ENCODE measurements at places on chromosomes 5 and 9.

- DNase-seq: no peak
Measured at GRCh38 chr5:9864791-9865190, 234.6 kb upstream of the TAS2R1 start.

DNA sequence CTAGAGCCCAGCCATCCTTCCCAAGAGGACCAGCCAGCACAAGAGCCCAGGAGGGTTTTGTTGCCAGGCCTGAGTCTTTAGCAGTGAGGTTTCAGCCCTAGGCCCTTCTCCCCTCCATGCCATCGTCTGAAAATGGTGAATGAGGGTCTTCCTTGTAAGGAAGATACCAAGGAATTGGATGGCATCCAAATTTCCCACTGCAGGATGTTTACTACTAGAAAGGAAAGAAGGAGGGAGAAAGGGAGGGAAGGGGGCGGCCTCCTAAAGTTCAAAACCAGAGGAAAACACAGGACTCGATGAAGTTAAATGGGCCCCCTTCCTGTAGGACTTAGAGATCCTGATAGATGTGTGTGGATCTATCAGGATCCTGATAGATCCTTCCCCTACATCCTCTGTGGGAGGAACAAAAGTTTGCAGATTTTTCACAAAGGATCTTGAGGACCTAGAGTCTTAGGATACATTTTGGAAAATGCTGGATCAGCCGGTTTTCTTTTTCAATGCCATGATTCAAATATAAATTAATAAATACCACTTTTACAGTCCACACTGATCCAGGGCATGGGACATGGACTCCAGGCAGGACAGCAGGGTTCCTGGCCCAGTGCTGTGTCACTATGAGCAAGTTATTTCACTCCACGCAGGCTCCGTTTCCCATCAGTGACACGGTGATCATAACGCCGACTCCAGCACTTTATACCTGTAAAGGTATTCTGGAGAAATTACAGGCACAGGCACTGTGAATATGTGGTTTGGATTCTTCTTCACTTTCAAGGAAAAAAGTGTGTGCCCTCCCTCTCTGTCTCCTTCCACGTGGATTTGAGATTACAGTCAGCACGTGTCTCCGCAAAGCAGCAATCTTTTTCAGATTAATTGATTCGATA is 40.9 kb downstream of the C5orf15 start:
- DNase-seq: no peak

DNA sequence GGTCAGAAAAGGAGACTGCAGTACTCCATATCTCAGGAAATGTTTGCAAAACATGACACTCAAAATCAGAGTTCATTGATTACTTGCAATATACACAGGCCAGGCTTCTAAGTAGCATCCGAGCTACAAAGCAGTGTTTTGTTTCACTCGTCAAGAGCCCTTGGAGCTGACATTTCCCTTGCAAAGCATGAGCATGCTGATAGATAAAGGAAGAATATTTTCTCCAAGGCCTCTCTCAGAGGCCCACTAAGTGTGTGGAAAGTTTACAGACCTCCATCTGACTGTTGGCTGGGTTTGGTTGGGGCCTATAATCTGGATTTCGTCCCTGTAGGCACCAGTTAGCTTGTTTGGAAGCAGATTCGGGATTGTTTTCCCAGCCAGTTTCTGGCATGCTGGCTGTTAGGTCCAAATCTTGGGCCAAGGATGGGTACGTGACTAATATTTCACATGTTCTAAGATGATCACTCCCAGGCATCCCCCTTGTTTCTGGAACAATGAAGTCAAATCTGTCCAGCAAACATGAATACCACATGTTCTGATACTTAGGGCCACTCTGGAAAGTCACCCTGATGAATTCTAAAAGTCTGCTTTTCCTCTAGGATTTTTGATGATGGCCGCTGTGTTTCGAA is 161.3 kb downstream of the RFK start:
- DNase-seq: no peak

DNA sequence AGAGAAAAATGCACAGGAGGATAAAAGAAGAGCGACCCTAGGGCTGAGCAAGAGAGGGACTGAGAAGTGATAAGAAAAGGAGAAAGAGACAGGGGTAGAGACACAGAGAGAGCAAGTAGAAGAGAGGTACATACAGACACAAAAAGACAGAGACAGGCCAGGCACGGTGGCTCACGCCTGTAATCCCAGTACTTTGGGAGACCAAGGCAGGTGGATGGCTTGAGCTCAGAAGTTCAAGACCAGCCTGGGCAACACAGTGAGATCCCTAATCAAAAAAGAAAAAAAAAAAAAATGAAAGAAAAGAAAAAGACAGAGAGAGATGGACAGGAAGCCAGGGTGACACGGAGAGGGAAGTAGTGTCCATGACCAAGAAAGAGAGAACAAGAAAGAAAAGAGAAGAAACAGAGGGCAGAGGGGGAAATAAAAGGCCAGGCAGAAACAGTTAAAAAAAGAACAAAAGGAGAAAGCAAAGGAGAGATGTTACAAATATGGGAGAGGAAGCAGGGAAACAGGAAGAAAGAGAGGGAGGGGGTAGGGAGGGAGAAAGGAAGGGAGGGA is 209.4 kb upstream of the TRIM32 start:
- no peak for DNase-seq

GRCh38 chr9:100379862-100380261 is 27.1 kb upstream of the TEX10 start:
- DNase-seq: no peak

GRCh38 chr5:93184041-93184440 is 397.0 kb downstream of the NR2F1-AS1 start:
- no peak for DNase-seq

GRCh38 chr5:121797681-121798518 is 53.8 kb upstream of the FTMT start:
- no peak for DNase-seq

DNA sequence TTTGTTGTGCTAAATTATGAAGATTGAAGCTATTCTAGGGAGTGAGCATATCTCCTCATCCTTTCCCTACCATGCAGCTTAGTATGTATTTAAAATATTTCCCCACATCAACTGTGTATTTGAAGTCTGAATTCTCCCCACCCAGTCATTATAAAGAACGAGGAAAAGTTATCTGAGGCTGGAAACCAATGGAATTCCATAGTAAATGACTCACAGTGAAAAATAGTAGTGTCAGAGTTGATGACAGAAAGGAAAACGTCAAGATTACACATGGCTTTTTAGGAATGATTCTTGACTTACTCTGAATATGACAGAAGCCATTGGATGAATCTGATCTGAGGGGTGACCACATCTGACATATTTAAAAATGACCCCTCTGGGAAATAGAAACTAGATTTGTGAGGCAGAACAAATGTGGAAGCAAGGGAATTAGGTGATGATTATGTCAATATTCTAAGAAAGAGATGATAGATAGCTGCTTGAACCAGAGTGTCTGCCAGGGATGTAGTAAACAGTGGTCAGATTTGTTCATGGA is 1768.9 kb upstream of the CDH9 start:
- no peak for DNase-seq

DNA sequence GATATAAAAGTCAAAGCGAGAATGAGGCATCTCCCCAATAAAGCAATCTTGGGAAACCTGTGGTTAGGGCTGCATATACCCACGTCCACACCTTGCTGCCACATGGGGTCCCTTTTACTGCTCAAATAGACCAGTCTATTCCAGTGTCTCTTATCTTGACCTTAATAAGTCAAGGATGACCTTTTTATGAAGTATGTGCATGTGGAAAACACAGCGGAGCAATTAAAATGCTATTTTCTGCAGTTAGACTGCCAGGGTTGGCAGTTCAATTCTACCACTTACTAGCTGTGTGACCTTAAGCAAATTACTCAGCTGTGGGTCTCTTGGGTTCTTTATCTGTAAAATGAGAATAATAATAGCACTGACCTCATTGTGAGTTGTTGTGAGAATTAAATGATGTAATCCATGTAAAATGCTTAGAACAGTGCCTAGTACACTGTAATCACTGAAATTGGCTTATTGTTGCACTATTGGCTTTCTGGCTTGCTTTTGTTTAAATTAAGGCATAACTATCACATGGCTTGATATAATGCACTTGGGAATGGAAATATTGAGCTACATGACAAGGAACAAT is 67.8 kb upstream of the HSPB3 start:
- DNase-seq: no peak

- no peak for DNase-seq
Measured at GRCh38 chr9:132973713-132974112, 4.8 kb upstream of the GFI1B start.

GRCh38 chr5:31688515-31689092 is 49.7 kb downstream of the PDZD2 start:
- no peak for DNase-seq

- no peak for DNase-seq
Measured at GRCh38 chr5:176619203-176619568, 9.2 kb upstream of the GPRIN1 start.

- DNase-seq: no peak
Measured at GRCh38 chr5:149367972-149368645, 10.3 kb downstream of the PCYOX1L start.

DNA sequence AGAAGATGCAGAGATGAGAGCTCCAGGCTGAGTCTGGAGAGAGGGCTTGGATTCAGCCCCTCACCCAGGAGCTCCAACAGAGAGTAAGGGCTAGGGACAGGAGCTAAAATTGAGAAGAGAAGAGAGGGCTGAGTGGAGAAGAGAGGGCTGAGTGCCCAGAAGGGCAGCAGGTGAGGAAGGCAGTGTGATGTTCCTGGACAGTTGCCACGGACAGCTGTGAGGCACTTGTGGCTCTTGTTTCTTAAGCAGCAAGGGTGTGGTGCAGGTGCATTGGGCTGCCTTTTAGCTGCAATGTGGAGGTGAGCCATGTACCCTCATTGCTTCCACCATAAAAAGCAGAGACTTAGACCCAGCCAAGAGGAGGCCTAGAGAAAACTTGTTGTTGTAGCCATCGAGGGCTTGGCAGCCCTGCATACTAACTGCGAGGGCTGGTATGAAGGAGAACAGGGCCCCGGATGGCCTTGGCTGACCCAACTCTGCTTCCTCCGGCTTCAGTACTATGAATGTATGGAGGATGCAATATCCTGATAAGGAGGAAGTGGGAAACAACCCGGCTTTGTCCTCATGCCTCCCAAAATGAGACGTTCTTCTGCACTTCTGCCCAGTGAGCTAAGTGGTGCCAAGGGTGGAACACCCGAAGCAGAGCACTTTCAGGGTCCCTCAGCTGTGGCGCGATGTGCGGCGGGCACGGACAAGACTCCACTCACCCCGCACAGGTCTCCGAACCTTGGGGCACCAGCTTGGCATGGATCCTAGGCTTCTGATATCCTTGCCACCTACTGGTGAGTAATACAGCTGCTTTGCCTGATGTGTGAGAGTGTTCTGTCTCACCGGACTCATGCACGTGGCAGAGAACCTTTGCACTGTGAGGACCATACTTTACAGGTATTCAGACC is 65.2 kb downstream of the LRRC70 start:
- no peak for DNase-seq

DNA sequence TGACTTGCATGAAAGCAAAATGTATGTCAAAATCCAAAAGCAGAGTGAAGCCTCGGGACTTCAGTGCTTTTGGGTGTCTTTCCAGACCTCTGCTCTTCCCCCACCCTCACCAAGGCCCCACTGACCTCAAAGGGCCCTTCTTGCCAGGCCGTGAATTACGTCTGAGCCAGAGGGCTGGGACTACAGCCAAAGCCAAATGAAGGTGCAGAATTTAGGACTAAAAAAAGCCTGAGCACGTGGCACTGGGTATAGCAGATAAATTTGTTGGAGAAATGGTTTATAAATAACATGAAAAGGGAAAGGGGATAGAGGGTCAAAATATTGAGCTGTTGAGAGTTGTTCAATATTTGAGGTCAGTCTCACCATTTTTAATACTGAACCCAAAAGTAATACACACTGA is 163.4 kb downstream of the GHR start:
- no peak for DNase-seq

GRCh38 chr9:108850293-108850897 is 5.4 kb downstream of the ACTL7B start:
- no peak for DNase-seq

DNA sequence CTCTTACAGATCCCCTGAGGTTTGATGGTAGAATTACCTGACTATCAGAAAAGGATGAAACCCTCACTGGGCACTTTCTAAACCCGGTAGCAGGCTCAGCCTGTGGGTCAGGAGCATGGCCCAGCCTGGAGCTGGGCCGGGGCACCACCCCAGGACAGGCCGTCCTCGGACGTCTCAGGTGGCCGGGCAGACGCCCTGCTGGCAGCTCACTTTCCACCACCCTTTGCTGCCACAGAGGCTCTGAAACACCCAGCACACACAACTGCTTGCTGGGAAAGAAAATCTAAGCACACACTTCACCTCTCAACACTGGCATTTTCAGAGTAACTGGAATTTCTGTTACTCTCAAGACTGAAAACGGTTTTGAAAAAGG is 4.4 kb downstream of the UBAC1 start:
- DNase-seq: no peak

DNA sequence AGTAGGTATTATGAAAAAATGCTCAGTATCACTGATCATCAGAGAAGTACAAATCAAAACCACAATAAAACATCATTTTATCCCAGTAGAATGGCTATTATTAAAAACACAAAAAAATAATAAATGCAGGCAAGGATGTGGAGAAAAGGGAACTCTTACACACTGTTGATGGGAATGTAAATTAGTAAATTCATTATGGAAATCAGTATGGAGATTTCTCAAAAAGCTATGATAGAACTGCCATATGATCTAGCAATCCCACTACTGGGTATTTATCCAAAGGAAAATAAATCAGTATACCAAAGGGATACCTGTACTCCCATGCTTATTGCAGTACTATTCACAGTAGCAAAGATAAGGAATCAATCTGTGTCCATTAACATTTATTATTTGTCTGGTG is 209.6 kb downstream of the FER start:
- DNase-seq: no peak

DNA sequence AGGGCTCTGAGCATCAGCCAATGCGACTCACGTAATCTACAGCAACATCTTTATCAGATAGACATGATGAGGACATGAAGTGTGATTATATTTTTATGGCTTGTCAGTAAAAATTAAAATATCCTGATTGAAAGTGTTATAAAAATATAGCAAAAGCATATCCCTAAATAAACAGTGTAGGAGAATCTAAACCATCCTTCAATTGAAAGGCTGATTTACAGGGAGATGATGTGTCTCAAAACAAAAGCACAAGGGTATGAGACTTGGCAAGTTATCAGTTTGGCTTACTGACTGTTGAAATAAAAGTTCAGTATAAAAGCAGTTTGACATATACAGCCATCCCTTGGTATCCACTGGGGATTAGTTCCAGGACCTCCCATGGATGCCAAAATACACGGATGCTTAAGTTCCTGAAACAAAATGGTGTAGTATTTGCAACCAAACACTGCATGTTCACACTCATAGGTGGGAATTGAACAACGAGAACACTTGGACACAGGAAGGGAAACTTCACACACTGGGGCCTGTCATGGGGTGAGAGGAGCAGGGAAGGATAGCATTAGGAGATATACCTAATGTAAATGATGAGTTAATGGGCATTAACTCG is 149.9 kb upstream of the MAP1B start:
- DNase-seq: no peak

DNA sequence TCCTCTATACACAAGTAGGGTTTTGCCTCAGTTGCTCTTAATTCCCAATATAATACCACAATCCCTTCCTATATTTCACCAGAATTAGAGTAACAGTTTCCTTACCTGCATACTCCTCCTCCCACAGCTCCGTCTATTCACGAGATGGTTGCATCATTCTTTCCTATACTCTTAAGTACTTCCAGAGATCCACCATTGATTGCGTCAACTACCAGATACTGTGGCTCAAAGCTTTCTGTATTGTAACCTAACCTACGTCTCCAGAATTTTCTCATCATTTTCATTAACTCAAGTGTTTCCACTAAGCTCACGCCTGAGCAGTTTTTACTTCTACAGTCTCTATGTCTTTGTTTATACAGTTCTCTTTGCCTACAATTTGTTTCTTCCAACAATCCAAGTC is 31.2 kb upstream of the MINAR2 start:
- DNase-seq: no peak
